Fibroblast of upper back skin (primary cell): ENCODE measurements at places on chromosomes 3 and 15.

GRCh38 chr3:18425641-18426257 is 610 bp upstream of the SATB1 start:
- DNase-seq, result no peak

DNA sequence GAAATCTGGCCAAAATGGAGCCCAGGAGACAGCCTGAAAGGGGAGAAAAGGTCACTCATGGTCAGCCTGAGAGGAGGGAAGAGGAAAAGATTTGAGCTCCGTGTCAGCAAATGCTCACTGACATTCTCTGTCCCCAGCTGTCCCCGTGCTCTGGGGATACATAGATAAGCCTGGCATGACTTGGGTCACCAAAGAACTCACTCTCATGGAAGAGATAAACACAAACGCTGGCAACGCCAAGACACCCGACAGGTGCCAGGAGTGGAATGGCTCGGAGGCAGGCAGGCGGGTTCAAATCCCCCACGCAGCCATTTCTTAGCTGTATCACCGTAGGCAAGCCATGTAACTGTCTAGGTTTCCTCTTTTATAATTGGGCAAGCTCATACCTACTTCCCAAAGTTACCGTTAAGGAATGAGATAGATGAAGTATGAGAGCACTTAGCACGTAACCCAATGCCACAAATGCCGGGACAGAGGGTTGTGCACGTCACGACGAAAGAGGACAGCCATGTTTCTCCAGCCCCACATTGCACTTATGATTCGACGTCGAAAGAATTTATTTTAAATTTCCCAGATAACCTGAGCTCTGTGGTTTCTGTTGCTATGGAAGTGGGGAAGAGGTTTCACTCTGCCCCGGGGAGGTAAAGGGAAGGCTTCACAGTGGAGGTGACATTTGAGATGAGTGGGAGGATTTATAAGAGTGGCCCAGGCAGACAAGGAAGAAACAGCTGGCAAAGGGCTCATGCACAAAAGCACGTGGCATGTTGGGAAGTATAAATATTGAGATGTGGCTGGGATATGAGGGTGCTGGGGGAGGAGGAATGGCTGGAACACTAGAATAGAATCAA is 41.4 kb upstream of the TSEN2 start:
- no peak for DNase-seq

DNA sequence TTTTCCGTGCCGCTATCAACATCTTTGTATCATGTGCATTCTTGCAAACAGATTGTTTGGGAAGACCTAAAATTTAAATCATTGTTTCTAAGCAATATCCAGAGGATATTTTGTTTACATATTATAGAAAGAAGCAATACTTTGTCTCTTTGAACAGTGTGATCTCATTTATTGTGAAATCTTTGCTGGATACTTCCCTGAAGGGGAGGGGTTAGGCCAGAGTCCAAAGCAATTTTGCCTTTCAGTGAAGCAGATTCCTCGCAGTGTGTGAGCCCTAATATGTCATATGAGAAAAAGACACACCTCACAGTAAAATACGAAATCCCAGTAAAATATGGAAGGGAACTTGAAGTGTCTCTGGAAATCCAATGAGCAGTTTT is 158.7 kb upstream of the SLCO3A1 start:
- DNase-seq, result peak; percentile 71

DNA sequence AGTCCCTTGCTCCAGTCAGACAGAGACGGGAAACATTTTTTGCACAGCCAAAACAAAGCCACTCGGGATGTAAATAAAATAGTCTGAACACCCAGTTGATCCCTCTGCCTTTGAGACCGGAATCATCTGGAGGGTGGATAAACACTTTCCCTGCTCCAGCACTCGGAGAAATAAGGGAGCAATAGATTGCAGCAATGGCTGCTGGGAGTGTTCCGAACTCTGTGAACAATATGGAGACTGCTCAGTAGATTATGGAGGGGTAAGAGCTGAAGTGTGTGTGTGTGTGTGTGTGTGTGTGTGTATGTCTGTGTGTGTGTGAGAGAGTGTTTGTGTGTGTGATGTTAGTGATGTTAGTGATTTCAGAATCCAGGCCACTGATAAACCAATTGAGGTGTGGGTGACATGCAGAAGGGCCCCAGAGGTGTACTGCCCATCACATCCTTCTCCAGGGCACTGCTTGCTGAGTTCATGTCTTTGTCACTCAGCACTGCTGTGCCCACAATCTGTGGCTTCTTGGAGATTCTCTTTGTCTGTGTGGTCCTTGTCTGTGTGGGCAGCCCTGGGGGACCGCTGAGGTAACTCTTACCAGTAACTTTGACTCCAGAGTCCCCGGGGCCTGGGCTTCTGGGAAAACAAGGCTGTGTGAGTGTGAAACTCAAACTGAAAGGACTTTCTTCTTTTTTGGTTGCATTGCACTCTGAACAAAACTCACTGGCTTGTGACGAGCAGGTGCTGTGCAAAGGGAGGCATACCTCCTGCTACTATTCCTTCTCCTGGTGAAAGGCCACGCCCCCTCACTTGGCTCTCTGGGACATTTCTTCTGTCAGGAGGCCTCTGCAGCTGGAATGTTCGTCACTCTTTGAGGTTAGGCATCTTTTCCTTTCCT is 23.0 kb downstream of the CRYGS start:
- DNase-seq, result no peak

GRCh38 chr3:127015282-127016042 is 32.5 kb downstream of the PLXNA1 start:
- no peak for DNase-seq

- DNase-seq, result peak; percentile 65
Measured at GRCh38 chr3:88180398-88180999, 30.7 kb downstream of the C3orf38 start.

GRCh38 chr3:72255791-72256559 is 471.0 kb upstream of the PROK2 start:
- no peak for DNase-seq

- DNase-seq, result peak; percentile 43
Measured at GRCh38 chr3:115113367-115113766, 33.7 kb downstream of the ZBTB20 start.

- DNase-seq, result no peak
Measured at GRCh38 chr15:68409736-68410370, 22.1 kb downstream of the ITGA11 start.
